ENCODE measurements at places on chromosomes 12 and 14. TPM values are rescaled to one million over a fixed set of nuclear protein-coding genes. Genes with fewer than 3 reads are reported as not detected.

GRCh38 chr12:47736877-47737676, 11.8 kb upstream of the ENDOU start:
- H3K4me1 ChIP-seq = peaks cover 3% of the 10 kb centered on the region
- DNase-seq = peak; percentile 36
- no peak overlapping the region for H3K4me3 ChIP-seq
- no peak overlapping the region for H3K27ac ChIP-seq

GRCh38 chr12:130219929-130220705, 57.9 kb downstream of the FZD10 start:
- peaks cover 6% of the 10 kb centered on the region for H3K4me1 ChIP-seq
- H3K36me3 ChIP-seq = no peaks in the 10 kb centered on the region
- peaks cover 26% of the 10 kb centered on the region for H3K27me3 ChIP-seq
- DNase-seq = no peak
- no peak overlapping the region for H3K27ac ChIP-seq
- peak overlapping the region; percentile 59 for H3K4me3 ChIP-seq

GALNT9 gene
- total RNA-seq = 0.35 TPM

DNA sequence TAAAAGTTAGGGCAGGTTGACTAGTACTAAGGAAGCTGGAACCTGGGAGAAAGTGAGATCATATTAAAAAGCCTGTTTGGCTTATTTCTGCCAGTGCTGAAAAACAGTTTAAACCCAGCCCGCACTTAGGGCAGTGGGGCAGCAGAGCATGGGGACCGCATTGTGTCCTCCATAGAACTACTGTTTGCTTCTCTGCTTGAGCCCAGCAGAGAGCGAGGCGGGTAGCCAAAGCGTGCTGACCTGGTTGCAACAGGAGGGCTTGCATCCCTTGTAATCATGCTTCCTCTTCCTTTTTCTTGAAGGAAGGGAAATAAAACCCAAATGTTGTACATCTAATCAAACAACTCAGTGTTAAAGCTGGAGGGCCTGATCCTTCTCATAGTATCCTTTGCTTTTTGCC, 82.5 kb upstream of the HOXC13 start:
- no peaks in the 10 kb centered on the region for H3K36me3 ChIP-seq
- DNase-seq = no peak
- H3K4me3 ChIP-seq = no peak overlapping the region
- H3K4me1 ChIP-seq = no peaks in the 10 kb centered on the region
- no peaks in the 10 kb centered on the region for H3K27me3 ChIP-seq

- no peaks in the 10 kb centered on the region for H3K36me3 ChIP-seq
- H3K4me1 ChIP-seq = no peaks in the 10 kb centered on the region
- no peak overlapping the region for H3K4me3 ChIP-seq
- H3K27ac ChIP-seq = no peak overlapping the region
- no peak for DNase-seq
- no peaks in the 10 kb centered on the region for H3K27me3 ChIP-seq
Measured at GRCh38 chr12:23424685-23425084, 524.8 kb downstream of the SOX5 start.

KRT82 gene
- not detected for total RNA-seq

DNA sequence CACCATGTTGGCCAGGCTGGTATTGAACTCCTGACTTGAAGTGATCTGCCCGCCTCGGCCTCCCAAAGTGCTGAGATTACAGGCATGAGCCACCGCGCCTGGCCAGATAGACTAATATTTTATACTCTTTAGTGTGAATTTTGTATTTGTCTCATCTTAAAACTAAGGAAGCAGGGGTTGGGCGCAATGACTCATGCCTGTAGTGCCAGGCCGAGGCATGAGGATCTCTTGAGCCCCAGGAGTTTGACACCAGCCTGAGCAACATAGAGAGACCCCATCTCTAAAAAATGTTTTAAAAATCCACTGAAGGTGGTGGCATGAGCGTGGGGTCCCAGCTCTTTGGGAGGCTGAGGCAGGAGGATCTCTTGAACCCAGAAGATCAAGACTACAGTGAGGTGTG, 9.0 kb downstream of the DYNC1H1 start:
- peaks cover 36% of the 10 kb centered on the region for H3K36me3 ChIP-seq
- H3K27ac ChIP-seq = no peak overlapping the region
- H3K27me3 ChIP-seq = no peaks in the 10 kb centered on the region
- no peaks in the 10 kb centered on the region for H3K4me1 ChIP-seq
- no peak overlapping the region for H3K4me3 ChIP-seq

RNF212B gene
- total RNA-seq = 0.39 TPM

DNA sequence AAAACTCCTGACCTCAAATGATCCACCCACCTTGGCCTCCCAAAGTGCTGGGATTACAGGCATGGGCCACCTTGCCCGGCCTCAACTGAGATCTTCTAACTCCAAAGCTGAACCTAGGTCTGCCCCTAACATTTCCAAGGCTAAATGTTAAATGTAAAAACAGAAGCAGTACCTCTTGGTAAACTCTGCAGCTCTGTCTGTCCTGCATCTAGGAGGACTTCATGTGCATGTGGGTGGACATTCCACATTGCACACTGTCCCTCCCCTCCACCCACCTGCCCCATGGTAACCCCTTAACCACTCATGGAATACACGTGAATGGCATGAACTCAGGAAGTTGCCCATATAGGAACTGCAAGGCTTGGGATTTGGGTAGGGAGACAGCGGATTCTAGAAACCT, 33.1 kb downstream of the SNX6 start:
- H3K27me3 ChIP-seq = no peaks in the 10 kb centered on the region
- H3K4me1 ChIP-seq = no peaks in the 10 kb centered on the region

PITPNM2 gene
- 1.2 TPM for total RNA-seq

DNA sequence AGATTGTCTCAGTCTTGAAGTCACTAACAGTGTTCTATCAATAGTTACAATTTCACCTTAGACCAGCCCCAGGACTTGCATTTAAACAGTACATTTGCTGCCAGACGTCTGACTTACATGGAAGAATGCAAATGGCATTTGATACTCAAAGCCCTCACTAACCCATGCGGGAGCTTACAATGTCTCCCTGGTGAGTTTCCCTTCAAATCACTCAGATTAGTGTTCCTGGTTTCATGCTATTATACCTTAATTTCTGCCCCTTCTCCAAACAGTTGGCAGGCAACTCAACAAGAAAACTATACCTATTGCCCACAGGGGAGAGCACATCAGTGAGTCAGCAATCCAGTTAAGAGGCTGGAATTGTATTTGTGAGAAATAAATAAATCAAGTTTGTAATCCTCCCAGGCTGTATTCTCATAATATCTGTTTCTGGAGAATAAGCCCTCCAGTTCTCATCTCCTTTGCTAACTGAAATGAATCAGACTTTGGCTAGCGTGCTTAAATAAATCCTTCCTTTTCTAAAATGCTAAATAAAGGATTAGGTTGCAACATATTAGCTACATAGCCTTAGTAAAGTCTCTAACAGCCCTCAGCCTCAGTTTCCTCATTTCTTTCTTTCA, 23.7 kb downstream of the GSTZ1 start:
- no peaks in the 10 kb centered on the region for H3K27me3 ChIP-seq
- H3K4me1 ChIP-seq = peaks cover 16% of the 10 kb centered on the region
- H3K27ac ChIP-seq = no peak overlapping the region
- H3K36me3 ChIP-seq = peaks cover 23% of the 10 kb centered on the region

GRCh38 chr14:85599939-85600338, 70.0 kb downstream of the FLRT2 start:
- H3K36me3 ChIP-seq = no peaks in the 10 kb centered on the region
- no peaks in the 10 kb centered on the region for H3K27me3 ChIP-seq
- peaks cover 2% of the 10 kb centered on the region for H3K4me1 ChIP-seq
- H3K27ac ChIP-seq = no peak overlapping the region
- H3K4me3 ChIP-seq = no peak overlapping the region

GRCh38 chr12:30025317-30025716, 241.6 kb upstream of the TMTC1 start:
- DNase-seq = no peak
- no peaks in the 10 kb centered on the region for H3K4me1 ChIP-seq
- H3K27ac ChIP-seq = no peak overlapping the region
- H3K27me3 ChIP-seq = no peaks in the 10 kb centered on the region

BIN2 gene
- total RNA-seq = not detected

TPPP2 gene
- not detected for total RNA-seq

KLRC4 gene
- not detected for total RNA-seq

- no peak overlapping the region for H3K4me3 ChIP-seq
- peaks cover 35% of the 10 kb centered on the region for H3K36me3 ChIP-seq
- H3K27ac ChIP-seq = no peak overlapping the region
- H3K27me3 ChIP-seq = no peaks in the 10 kb centered on the region
Measured at GRCh38 chr12:118101051-118101450, 2.8 kb downstream of the VSIG10 start.

- H3K36me3 ChIP-seq = no peaks in the 10 kb centered on the region
- H3K27ac ChIP-seq = no peak overlapping the region
- H3K4me1 ChIP-seq = peaks cover 3% of the 10 kb centered on the region
- H3K27me3 ChIP-seq = no peaks in the 10 kb centered on the region
- no peak for DNase-seq
Measured at GRCh38 chr12:88921890-88922532, 341.7 kb upstream of the KITLG start.

DNA sequence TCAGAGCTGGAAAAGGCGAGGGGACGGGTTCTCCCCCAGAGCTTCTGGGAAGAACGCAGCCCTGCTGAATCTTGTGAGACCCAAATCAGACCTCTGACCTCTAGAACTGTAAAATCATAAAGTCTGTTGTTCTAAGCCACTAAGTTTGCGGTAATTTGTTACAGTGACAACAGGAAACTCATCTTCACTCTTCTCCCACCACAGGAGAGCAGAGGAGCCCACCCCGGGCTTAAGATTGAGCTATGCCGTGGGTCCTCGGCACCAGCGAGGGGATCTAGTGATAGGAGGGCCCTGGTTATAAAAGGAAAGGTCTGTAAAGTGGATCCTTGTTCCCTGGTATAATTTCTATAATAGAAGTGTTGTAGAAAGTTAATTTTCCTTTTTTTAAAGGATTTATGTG, 7.6 kb downstream of the MLXIP start:
- no peak overlapping the region for H3K27ac ChIP-seq
- DNase-seq = no peak
- H3K36me3 ChIP-seq = peaks cover 16% of the 10 kb centered on the region
- peaks cover 2% of the 10 kb centered on the region for H3K4me1 ChIP-seq
- H3K4me3 ChIP-seq = no peak overlapping the region

GRCh38 chr12:40827683-40828592, 135.7 kb downstream of the CNTN1 start:
- H3K27ac ChIP-seq = no peak overlapping the region
- H3K27me3 ChIP-seq = no peaks in the 10 kb centered on the region
- DNase-seq = no peak
- no peaks in the 10 kb centered on the region for H3K36me3 ChIP-seq
- H3K4me1 ChIP-seq = peaks cover 3% of the 10 kb centered on the region

WIF1 gene
- 0.42 TPM for total RNA-seq

DNA sequence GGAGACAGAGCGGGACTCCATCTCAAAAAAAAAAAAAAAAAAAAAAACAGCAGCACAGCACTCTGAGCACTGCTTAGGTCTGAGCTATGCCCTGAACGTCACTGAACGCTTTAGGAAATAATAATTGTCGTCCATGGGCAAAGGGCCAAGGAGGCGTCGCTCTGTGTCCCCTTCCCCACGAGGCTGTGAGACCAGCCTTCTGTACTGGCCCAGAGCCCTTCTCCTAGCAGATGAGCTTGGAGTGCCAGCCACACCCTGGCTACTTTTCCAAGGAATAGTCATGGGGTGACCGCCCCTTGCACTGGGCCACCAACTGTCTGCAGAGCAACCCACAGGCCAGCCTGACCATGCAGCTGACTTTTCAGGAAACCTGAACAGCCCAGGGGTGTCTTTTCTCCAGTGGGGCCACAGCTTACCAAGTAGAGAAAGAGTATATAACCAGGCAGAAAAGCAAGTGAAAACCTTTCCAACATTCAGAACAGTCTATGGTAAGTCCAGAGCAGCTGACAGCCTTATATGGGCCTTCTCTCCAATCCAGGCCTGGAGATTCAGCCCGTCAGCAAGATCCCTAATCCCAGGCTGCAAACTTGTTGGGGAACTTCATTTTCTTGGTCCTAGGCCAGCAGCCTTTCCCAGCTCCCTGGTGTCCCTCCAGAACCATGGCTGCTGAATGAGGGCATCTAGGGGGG, 28.5 kb downstream of the CD9 start:
- H3K36me3 ChIP-seq = peaks cover 45% of the 10 kb centered on the region
- no peak overlapping the region for H3K4me3 ChIP-seq
- no peak for DNase-seq
- no peaks in the 10 kb centered on the region for H3K27me3 ChIP-seq

- no peak for DNase-seq
- no peak overlapping the region for H3K4me3 ChIP-seq
- H3K36me3 ChIP-seq = no peaks in the 10 kb centered on the region
- H3K27me3 ChIP-seq = no peaks in the 10 kb centered on the region
Measured at GRCh38 chr14:63747846-63748245, 20.0 kb upstream of the SGPP1 start.

RFX4 gene
- 0.57 TPM for total RNA-seq

GRCh38 chr14:74882103-74882920, 596 bp downstream of the DLST start:
- peaks cover 4% of the 10 kb centered on the region for H3K36me3 ChIP-seq
- H3K27ac ChIP-seq = no peak overlapping the region
- peaks cover 24% of the 10 kb centered on the region for H3K4me1 ChIP-seq
- peak overlapping the region; percentile 98 for H3K4me3 ChIP-seq
- H3K27me3 ChIP-seq = no peaks in the 10 kb centered on the region

SLCO1C1 gene
- total RNA-seq = not detected

C14orf180 gene
- total RNA-seq = not detected

PELI2 gene
- 16.2 TPM for total RNA-seq

All from H9 (cell line).